ENCODE measurements at places on chromosomes 7 and 10.

DNA sequence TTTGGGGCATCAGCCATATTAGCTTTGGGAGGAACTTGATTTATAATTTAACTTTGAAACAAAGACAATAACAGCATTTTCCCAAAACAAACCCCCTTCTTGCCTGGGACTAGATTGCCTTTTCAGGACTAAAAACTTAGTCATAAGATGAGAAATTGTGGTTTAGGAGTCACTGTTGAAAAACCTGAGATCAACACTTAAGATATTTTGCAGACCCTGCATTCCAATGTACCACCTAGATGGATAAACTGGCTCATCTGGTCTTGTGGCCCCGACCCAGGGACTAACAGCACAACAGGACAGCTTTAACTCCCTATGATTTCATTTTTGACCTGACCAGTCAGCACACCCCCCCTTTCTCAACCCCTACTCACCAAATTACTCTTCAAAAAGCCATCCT, 1165.4 kb downstream of the XPNPEP1 start:
- DNase-seq, result peak; percentile 8

- no peak for DNase-seq
These were observed 649 bp downstream of the SCD start for GRCh38 chr10:100347568-100348195.

DNA sequence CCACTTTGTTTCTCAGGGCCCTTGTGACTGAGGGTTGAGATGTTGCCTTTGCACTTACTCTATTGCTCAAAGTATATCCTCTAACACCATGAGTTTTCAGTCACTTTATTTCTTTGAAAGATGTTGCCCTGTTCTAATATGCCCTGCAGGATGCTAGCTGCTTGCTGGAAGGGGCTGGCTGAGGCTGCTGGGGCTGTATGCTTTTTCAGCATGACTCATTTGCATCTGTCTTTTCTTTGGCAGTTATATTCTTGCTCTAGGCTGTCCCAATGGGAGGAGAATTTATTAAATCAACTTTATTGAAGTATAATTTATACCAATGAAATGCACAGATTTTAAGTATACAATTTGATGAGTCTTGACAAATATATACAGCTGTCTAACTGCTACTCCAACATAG, 157.7 kb downstream of the PLPP4 start:
- DNase-seq, result no peak

DNA sequence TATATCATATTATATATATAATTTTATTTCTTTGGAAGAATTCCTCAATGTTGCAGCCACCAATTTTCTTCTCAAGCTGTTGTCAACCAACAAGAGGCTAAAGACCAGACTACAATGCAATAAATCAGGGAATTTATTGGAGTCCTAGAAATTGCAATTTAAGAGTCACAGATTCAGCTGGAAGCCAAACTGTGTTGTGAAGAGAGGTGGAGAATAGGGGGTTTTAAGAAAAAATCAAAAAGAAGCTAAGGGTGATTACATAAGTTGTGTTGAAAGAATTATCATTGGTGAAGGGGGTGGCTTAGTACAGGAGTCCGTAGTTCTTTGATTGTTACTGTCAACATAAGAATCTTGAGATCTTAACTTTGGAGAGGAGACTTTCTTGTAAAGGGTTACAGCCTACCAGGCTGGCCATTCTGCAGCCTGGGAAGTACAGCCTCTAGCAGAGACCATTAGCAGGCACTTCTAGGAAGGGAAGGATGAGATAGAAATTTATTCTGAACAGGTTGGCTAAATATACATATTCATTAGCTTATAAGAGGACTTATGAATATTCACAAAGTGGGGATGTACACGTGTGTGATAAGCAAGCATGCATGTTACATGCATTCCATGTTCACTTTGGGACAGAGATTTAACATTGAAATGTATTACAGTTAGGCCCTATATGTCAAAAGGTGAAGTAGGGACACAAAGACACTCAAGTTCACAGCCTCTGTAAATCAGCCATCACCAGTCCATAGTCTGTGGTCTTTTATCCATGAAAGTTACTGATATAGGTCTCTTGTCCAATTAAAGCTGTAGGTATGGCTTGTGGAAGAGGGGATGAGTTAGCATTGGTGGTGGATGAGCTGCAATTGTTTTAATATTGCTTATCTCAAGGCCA, 8.3 kb upstream of the TMEM168 start:
- DNase-seq, result no peak

Measured in EL (cell line).